AG09319 (cell line): ENCODE measurements at places on chromosomes 4 and X.

- no peak for DNase-seq
Observed at GRCh38 chr4:179867300-179867878, 2375.8 kb upstream of the TENM3 start.

DNA sequence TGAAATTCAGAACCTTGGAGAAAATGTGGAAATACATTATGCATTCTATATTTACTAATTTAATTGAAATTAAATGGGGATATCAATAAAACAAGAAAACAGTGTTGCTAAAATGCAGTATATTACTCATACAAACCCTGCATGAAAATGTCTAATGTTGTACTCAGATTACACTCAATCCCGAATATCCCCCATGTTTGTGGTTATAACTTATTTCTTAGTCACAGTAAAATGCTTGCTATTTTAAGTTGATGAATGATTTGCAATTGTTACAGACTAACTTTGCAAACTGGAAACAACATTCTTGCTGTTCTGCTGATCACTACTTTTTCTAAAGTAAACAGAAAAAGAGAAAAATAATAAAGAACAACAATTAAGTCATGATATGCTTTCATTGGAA, 33.1 kb upstream of the ANXA10 start:
- DNase-seq: peak; percentile 0

- no peak for DNase-seq
Observed at GRCh38 chr4:42483426-42484379, 86.4 kb downstream of the SHISA3 start.

DNA sequence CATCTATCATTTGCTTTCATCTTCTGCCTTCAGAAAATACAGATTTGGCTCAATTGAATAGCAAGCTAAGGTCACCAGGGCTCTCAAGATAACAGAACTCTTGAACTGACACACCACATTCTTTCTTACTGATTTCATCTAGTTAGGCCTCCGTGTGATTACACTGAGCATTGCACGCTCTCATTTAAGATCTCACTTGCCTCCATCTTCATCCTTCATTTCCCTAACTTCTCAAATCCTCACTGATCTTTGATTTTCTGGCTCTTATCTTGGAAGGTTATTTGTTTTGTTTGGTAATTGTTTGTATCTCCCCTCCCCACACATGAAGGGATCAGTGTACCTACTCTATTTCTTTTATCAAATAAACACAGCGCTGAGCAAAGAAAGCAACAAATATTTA, 47.7 kb downstream of the MANBA start:
- no peak for DNase-seq

GRCh38 chr4:54228056-54228527, 1.0 kb upstream of the PDGFRA start:
- peak; percentile 65 for DNase-seq

DNA sequence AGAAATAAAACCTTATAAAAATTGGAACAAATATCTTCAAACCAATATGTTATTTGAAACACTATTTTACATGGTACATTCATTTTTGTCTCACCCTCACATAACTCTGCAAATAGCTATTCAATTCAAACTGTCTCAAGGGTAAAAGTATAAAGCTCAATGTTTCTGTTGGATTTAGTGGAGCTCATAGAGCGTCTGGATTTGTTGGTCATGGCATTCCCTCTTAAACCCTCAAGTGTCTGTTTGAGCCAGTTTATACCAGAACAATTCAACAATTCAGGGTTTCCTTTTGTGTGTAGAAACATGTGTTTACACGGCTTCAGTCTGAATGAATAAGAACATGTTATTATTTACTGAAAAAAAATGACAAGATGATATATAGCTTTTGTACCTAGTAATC, 161.6 kb downstream of the PCDH18 start:
- no peak for DNase-seq

GRCh38 chr4:2534904-2535375, 1.5 kb upstream of the FAM193A start:
- DNase-seq: no peak

DNA sequence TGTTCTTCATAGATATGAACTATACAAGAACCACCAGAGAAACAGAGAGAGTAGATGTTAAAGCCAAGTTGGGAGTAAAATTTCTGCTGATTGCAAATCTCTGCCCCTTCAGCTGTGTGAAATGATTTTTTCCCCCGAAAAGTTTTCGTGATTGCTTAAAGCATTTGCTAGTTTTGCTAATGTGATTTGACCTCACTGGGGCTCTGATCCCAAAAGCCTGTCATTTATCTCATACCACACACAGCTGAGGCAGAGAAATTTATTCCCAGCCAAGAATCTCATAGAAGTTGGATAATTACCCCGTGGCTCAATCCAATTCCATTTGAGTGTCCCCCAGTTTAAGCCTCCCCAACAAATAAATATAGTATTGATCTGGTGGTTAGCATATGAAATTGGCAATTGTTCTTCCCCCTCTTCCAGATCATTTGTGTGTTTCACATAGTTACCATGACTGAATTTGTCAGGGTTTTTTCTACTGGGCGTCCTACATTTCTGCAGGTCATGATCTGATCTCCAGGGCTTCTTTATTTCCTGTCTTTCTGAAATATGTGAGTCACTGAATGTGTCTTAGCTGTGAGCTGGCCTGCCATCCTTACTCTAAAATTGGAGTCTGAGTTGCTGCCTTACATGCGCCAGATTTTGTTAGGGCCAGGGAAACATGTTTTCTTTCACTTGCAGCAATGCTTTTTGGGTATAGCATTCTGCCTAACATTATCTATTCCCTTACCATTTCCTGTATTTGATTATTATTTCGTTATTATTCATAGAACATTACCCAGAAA, 167.5 kb upstream of the FRMPD4 start:
- no peak for DNase-seq

DNA sequence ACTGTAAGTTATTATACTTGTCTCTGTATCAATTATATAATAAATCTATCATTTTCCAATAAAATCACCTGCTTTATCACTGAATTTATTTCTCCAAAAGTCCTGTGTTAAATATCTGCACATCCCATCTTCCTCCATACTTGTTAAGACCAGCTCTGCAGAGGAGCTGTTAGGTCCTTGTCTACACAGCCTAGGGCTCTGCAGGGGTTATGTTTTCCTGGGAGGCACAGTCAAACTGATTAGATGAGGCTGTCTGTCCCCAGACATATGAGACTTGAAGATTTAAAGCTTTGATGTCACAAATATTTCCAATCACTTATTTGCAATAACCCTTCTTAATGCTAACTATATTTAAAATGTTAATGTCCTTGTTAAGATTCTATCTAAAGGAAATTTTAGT, 446.8 kb downstream of the TRAM1L1 start:
- no peak for DNase-seq

GRCh38 chrX:9885150-9885549, 82.0 kb upstream of the CLDN34 start:
- DNase-seq: no peak

DNA sequence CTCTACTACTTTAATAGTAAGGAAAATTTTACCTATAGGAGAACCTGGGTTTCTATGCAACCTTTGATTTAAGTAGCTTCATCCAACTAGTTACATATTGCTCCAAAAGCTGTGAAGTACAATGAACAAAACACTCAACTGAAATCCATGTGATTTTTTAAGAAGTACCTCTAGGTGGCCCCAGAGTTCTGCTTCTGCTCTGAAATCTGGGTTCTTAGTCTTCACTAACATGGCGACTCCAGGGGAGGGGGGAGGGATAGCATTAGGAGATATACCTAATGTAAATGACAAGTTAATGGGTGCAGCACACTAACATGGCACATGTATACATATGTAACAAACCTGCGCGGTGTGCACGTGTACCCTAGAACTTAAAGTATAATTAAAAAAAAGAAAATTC, 73.4 kb upstream of the MAGEB2 start:
- peak; percentile 1 for DNase-seq

- DNase-seq: no peak
Observed at GRCh38 chr4:4857809-4858508, 1.5 kb upstream of the MSX1 start.

DNA sequence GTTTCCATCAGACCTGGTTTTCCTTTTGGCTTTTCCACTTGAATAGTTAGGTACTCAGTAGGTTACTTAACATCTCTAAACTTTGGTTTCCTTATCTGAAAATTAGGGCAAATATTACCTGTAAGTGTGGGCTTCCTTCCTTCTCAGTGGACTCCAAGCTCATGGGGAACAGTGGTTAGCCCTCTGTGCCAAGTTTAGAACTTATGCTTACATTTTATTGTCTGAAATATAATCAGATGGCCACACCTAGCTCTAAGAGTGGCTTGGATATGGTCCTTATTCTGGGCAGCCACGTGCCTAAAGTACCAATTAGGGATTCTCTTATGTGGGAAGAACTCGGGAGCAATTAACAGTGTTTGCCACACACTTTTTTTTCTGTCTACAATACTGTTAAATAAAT, 133.9 kb downstream of the UCHL1 start:
- DNase-seq: no peak

GRCh38 chr4:145873901-145874300, 64.7 kb downstream of the ZNF827 start:
- DNase-seq: no peak

- DNase-seq: no peak
Observed at GRCh38 chr4:14700544-14700943, 301.7 kb upstream of the CPEB2 start.

- no peak for DNase-seq
Observed at GRCh38 chr4:7503559-7504249, 69.0 kb upstream of the PSAPL1 start.

DNA sequence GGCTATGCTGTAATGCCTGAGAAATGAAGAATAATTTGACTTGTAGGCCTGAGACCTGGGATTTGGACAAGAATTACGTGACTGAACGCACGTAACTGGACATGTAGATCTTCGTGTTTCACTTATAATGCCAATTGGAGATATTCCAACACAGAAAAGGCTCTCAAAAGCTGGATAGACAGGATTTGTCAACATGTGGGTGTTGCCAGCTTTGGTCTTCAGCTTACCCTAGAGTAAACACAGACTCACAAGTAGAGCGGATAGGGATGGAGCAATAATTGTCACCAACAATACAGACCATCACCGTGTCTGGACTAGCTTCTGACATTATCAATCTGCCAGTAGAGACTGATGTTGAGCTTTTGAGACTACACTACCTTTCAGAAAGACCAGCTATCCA, 1511.0 kb upstream of the ADGRL3 start:
- DNase-seq: no peak

- no peak for DNase-seq
Observed at GRCh38 chr4:86565651-86566050, 28.5 kb upstream of the PTPN13 start.

DNA sequence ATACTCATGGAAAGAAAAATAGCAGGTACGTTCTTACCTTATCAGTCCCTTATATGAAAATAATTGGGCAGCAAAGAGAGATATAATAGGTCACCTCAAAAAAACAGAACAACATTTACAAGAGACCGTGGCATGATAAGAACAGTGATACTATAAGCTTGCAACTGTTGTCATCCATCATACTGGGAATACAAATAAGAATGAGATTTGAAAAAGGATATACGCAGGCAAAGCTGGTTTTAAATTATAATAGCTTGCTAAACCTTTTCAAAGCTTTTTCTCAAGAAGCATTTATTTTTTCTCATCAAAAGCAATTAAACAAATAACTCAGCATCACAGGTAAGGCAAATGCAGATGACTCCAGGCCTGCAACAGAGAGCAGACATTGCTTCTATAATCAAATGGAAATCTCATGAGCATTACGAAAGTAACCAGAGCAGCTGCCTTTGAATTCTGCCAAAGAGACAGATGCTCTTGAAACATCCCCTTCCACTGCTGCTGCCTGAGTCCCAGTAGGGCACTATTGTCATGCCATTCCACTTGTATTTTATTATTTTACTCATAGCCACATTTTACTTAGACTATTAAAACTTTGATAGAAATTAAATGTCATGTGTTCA, 620.6 kb upstream of the GNPDA2 start:
- no peak for DNase-seq

- DNase-seq: no peak
Observed at GRCh38 chr4:108488865-108489264, 131.5 kb upstream of the RPL34 start.

DNA sequence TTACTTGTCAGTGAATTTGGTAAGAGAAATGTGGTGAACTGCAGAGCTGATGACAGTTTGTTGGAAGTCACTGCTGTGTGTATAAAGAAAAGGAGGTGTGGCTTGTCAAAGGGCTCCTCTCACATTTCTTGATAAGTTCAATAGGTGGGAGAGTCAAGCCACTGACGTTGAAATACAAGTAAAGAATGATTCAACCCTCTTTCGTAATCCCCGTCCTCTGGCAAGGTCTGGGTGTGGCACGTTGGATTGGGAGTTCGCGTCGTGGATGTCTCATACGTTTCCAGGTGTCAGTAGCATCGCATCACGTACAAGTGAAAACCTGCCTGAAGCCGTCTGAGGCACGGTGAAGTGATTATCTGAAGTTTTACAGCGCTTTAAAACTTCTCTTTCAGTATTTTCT, 76.4 kb downstream of the EGF start:
- DNase-seq: no peak
